A172 (cell line): ENCODE measurements at places on chromosomes 16 and 17. TPM values are rescaled to one million over a fixed set of nuclear protein-coding genes. Genes with fewer than 3 reads are reported as not detected.

Gene MARCHF10
- total RNA-seq: 0.19 TPM in 1 of 2 replicates, not detected in the other

Gene CCL8
- total RNA-seq: not detected in 2 replicates

Gene MTMR4
- total RNA-seq: 46.3 and 49.7 TPM in 2 replicates

Gene ZFP90
- 38.9 and 50.4 TPM in 2 replicates for total RNA-seq

GRCh38 chr17:8162233-8162996 is at the start of gene VAMP2:
TSS of gene VAMP2 (minus strand) at chr17:8162948. CDS start at chr17:8162879, 69 bp downstream.
- DNase-seq: no peak

Gene SSTR5
- not detected in 2 replicates for total RNA-seq

- no peak for DNase-seq
These were observed 141.3 kb upstream of the NETO2 start for GRCh38 chr16:47284999-47285398.

- DNase-seq: no peak
These were observed 8.8 kb downstream of the FAM171A2 start for GRCh38 chr17:44354582-44355561.

DNA sequence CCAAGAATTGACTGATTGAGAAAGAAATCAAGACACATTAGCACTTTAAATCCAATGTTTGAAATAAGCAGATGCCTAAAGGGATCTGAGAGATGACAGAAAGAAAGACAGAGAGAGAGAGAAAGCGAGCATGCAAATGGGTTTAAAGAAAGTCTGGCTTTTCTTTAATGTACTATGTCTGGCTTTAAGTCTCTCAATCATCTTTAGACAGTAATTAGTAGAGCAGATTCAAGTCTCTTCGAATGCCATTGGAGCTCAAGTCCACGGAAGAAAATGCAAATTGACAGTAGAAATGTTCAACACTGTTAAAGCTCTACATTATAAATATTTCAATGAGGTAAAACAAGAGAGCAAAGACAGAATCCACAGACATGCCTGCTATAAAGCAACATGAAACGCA is 1480.2 kb upstream of the CDH8 start:
- DNase-seq: no peak

Gene ZPBP2
- total RNA-seq: not detected in 2 replicates

GRCh38 chr16:89191033-89191900 is 9.1 kb downstream of the SLC22A31 start:
- no peak for DNase-seq

DNA sequence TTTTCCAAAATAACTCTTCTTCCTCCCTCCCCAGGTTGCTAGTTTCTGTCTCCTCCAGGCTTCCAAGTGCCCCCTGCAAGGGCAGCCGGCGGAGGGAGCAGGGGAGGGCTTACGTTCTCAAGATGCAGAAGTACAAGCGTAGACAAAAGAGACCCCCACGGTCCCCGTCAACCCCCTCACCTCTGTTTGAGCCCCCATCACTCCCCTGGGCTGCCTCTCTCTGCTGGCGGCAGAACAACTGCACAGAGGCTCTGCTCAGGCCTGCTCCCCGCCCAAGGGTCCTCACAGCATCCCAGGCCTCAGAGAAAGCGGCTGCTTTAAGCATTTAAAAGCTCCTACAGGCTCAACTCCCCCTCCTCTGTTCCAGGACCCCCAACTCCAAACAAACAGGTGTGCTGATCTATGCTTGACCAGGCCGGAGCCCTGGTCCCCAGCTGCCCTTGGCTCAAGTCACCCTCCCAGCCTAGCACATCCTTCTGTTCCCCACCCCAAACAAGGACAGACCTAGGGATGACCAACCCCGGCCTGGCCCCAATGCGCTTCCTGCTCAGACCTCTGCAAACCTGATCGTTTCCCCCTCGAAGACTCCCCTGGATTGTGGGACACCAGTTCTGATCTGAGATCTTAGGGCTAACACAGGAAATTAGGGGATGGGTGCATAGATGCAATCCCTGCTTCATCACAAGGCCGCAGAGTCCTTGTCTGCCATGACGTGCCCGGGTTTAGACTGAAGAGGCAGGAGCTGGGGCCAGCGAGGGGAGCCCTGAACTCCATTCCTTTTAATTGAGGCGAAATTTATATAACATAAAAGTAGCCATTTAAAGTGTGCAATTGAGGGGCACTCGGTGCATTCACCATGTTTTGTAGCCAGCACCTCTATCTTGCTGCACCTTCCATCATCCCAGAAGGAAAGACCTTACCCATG is 17.2 kb upstream of the RBFOX3 start:
- DNase-seq: no peak

- DNase-seq: no peak
These were observed 26.9 kb downstream of the NLRC5 start for GRCh38 chr16:57016301-57016700.

GRCh38 chr17:75756451-75757085 is 8.4 kb downstream of the GALK1 start:
- DNase-seq: no peak

Gene MYO1C
- 148 and 155 TPM in 2 replicates for total RNA-seq

Gene ACSM2B
- not detected in 2 replicates for total RNA-seq

Gene FOXC2
- total RNA-seq: 1.3 and 2.3 TPM in 2 replicates

DNA sequence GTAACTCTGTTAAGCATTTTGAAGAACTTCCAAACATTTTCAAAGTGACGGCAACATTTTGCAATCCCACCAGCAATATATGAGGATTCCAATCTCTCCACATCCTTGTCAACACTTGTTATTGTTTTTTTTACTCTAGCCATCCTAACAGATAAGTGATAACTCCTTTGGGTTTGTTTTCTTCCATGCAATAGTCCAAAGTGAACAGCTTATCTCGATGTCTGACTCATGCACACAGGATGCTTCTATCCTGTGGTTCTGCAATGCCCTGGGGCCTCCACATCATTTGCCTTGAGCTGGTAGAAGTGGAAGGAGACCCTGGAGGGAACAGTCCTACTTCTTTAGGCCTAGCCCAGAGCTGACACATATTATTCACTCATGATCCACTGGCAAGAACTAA is 13.0 kb downstream of the TLE7 start:
- DNase-seq: peak; percentile 39

- DNase-seq: no peak
These were observed 7.6 kb downstream of the THUMPD1 start for GRCh38 chr16:20734056-20734455.

DNA sequence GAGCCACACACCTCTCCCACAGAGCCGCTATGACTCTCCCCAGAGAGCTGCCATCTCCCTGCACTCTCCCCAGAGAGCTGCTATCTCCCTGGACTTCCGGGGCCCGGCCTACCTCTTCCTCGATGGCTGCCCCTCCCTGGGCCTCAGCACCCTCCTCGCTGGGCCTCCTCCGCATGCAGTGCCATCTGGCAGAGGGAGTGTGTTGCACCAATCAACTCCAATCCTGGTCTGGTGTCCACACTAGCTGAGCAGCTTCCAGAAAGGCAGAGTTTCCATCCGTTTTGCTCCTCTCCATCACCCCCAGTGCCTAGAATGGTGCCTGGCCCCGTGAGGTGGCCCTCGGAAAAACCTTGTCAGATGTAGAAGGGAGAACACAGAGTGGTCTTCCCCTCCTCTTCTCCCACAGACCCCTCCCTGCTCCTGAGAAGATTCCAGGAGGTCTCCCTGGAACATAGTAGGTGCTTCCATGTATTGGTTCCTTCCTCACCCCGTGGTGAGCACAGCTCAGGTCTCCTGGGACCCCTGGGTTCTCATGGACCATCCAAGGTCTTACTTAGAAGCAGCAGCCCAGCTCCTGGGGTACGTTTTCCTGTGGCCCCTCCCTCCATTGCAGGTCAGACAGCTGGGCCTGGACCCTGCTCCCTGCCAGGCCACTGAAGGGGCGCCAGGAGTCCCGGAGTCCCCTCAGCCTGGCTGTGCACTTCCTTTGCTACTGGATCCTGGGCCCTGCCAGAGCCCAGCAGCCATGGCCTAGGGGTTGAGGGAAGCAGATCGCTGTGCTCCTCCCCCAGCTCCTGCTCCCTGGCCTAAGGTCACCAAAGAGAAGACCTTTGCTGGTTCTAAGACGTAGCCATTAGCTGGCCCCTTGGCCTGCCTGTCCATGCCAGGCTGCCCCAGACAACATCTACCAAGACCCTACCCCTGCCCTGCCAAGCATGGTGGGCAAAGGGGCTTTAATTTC is 233.8 kb upstream of the GSE1 start:
- DNase-seq: no peak

DNA sequence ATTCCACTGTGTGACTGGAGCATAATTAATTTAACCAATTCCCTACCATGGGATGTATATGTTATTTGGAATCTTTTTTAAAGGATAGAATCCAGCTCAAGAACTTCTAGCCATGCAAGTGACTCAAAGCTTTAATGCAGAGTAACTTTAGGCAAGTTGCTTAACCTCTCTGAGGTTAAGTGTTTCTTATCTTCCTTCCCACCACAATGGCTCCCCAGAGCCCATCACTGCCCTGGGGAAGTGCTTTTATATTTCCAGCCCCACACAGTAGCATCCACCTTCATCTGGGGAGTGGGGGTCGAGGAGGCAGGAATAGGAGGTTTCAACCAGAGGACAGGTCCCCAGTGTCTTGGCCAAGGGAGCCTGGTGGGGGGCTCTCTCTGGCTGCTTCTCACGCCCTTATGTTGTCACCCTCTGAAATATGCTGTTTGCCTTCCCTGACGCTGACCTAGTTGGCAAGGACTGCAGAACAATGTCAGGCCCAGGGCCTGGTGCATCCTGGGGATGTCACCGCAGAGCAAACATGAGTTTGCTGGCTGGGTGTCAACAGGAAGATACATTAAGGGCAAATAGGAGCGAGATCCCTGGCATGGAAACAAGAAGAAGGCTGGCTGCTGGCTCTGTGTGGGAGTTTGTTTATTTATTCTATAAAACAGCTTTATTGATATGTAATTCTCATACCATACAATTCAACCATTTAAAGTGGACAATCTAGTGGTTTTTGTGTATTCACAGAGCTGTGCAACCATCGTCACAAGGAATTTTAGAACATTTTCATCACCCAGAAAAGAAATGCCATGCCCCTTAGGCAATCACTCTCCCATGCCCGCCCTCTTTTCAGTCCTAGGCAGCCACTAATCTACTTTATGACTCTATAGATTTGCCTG is 46.6 kb upstream of the WSB1 start:
- no peak for DNase-seq

DNA sequence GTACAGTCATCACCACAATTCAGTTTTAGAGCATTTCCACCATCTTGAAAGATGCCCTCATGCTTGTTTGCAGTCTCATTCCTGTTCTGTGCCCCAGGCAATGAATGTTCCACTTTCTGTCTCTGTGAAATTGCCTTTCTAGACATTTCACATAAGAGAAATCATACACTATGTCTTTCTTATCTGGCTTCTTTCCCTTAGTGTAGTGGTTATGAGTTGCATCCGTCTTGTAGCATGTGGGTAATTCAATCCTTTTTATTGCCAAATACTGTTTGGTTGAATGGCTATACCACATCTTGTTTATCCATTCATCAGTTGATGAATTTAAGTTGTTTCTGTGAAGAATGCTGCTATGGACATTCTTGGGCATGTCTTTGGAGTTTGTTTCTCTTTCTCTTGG is 132.5 kb upstream of the PLCG2 start:
- DNase-seq: no peak

Gene BORCS6
- total RNA-seq: 8.8 and 10.9 TPM in 2 replicates

GRCh38 chr17:20214794-20215193 is 205.6 kb downstream of the SPECC1 start:
- DNase-seq: no peak

DNA sequence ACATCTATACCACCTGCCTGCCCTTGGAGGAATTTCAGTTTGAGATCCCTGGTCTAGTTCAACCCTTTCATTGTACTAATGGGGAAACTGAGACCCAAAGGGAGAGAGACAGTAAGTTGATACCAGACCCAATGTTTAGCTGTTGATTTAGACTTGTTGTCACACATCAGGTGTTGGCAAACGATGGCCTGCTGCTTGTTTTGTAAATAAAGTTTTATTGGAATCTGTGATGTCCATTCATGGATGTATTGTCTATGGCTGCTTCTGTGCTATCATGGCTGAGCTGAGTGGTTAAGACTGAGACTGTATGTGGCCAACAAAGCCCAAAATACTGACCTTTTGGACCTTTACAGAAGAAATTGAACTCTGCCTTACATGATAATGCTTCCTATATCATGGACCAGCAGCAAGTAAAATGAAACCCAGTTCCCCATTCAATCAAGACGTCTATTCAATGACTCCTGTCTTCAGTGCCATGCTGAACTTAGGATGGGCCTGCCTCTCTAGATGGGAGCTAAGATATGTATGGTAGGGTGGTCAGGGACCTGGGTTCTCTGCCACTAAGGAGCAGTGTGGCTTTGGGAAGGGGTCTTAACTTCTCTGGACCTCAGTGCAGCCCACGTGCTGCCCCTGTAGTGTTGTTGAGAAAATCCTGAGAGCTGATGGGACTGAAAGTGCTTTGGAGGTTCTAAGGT is 111.0 kb downstream of the IRX5 start:
- no peak for DNase-seq

GRCh38 chr16:54266363-54266955 is 20.1 kb downstream of the IRX3 start:
- no peak for DNase-seq

GRCh38 chr16:35352431-35352830 is 1893.0 kb downstream of the TP53TG3F start:
- DNase-seq: no peak

Gene NACA2
- total RNA-seq: not detected in 2 replicates

GRCh38 chr17:38421171-38421841 is 7.0 kb upstream of the ARHGAP23 start:
- DNase-seq: no peak

DNA sequence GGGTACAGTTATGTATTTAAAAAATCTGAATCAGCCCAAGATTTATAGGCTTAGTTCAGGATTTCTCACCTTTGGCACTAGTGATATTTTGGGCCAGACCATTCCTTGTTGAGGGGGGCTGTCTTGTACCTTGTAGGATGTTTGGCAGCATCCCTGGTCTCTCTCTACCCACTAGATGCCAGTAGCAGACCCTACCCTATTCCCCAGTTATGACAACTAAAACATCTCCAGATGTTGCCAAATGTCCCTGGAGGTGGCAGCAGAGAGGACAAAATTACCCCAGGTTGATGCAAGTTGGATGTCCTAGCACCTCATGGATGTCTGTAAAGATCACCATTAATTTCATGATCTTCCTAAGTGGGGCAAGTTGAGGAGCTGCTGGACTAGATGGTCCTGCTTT is 45.8 kb downstream of the SYT17 start:
- no peak for DNase-seq

Gene KRTAP2-2
- not detected in 2 replicates for total RNA-seq

- no peak for DNase-seq
These were observed 61.0 kb downstream of the CFDP1 start for GRCh38 chr16:75372236-75372856.
